Activated CD4-positive, alpha-beta T cell treated with anti-CD3 and anti-CD28 coated beads for 24 hours (primary cell): ENCODE measurements at places on chromosomes 12 and 14.

- no peak for DNase-seq
These were observed 107.0 kb upstream of the PRICKLE1 start for GRCh38 chr12:42696406-42697149.

DNA sequence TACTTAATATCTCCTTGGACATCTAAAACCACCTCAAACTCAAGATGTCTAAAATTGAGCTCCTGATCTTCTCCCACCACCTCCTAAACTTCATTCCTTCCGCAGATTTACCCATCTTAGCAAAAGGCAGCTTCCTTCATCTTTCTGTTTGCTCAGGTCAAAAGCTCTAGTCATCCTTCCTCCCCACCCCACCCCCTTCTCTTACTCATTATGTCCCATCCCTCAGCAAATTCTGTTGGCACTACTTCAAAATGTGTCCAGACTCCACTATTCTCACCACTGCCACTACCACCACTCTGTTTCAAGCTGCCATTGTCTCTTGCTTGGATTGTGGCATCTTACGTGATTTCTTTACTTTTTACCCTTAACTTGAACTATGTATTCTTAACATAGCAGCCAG is 59.2 kb upstream of the ZDHHC17 start:
- DNase-seq, result no peak

DNA sequence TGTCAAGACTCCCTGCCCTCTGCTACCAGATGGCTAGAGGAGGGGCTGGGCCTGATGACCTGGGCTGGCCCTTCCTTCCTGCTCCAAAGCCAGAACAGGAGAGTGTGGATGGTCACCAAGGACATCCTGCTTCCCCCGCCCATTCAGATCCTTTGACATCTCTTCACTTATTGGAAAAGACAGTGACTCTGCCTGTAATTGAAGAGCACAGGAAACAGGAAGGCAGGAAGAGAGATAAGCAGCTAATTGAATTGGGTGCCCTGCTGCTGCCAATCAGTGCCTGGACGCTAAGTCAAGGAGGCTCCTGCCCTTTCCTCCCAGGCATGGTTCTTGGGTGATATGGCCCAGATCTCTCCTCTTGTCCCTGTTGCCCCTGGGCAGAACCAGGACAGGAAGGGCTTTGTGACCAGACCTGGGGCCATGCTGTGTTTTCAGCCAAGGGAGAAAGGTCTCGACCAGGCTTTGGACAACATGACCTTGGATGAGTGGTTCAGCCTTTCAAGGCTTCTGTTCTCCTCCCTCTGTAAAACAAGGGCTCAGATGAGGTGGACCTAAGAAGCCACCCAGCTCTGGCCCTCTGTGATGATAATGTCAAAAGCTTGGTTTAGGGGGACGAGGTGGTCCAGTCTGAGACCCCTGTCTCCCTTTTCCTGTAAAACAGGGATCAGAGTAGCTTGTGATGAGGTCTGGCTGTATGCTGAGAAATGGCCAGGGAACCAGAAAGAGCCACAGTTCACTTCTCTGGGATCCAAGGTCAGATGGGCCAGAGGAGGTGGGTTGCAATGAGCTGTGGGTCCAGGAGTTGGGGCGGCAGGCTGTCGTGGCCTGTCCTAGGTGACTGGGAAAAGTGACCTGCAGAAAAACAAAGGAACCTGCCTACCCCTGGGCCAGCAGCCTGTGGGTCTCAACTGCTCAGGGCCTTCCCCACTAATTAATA is 38.8 kb downstream of the FAM222A start:
- no peak for DNase-seq

- no peak for DNase-seq
These were observed 28.6 kb downstream of the PACS2 start for GRCh38 chr14:105343194-105343593.

GRCh38 chr12:9736936-9737705 is 4.2 kb upstream of the CLECL1 start:
- DNase-seq, result no peak

DNA sequence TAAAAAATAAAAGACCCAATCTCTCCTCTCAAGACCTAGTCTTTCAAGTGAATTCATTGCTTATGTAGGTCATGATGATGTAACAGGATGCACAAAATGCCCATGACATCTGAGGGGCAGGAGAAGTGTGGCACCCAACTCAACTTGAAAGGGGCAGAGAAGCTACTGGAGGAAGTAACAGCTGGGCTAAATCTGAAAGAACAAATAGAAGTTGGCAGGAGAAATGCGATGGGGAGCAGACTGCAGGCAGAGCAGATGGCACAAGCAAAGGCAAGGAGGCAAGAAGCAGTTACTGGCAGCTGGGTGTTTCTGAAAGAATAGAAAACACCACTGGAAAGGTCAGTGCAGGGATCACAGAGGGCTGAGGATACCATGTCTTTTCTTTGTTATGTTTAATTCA is 14.6 kb downstream of the SLC38A4 start:
- DNase-seq, result no peak

DNA sequence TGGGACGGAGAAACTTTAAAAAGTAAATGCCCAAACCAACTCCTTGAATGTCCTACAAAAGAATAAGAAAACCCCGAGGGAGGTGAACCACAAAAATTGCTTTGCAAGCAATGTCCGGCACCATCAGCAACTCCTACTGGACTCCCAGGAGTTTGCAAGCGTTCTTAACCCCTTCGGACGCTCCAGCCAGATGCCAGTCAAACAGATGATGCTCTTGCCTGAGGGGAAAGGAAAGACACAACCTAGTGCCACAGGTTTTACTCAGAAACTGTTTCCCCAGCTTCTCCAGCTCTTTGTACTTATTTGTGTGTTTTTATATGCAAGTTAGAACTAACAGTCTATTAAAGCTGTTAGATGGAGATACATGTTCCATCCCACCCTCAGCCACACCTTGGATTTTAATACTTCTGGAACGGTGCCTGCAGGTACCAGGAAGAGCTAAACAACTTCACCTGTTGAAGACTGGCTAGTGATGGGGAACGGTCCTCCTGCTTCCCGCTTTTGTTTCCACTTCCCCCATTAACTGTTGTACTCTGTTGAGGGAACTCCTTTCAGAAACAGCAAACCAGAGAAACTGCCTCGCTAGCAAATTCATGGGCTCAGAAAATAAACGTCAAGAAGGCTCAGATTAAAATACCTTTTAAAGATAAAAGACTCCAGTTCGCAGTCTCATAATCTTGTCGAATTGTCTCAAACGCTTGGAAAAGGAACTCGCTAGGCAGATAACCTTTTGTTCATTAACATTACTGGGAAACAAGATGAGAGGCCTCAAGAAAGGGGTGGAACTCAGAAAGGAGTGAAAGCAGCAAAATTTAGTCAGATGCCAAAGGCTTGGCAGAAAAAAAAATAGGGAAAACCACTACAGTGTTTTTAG is 1.1 kb upstream of the FERMT2 start:
- DNase-seq, result no peak

DNA sequence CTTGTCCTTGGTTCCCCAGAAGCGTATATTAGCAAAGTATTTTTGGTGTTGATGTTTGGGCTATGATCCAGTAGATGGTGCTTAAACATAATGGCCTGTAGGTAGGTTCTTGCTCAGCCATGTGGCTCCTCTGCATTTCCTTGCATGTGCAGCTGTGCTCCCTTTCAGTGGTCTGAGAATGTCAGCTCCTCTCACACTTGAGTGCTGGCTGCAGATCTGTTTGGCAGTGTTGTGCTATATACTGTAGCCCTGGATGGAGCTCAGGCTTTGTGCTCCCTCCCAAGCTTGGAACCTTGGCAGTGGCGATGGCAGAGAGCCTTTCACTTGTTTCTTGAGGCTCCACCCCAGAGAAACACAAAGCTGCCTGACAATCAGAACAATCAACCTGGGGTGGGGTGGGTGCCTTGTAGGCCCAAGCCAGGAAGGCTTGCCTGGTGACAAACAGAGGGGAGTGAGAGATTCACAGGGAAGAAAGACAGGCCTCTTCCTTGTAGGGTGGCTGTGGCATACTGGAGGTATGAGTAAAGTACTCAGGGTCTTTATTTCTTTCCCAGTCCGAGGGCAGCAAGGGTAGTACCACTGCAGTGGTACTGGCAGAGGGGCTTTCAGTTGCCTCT is 255.3 kb downstream of the RAD51B start:
- no peak for DNase-seq

DNA sequence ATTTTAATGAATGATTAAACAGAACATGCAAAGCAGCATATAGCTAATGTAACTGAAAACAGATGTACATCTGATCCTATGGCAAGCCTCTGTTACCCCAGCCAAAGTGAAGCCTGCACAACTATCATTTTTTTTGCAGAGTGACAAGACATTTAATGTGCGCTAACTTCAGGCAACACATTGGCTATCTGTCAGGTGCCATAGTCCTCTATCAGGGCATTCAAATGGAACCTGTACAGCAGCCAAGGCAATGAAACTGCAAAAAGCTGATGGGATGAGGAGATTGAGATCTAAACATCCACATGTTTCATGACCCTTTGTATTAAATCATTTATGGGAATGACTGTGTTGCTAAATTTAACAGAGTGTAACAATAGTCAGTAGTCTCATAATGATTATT is 1088.5 kb upstream of the TMEM132C start:
- no peak for DNase-seq

DNA sequence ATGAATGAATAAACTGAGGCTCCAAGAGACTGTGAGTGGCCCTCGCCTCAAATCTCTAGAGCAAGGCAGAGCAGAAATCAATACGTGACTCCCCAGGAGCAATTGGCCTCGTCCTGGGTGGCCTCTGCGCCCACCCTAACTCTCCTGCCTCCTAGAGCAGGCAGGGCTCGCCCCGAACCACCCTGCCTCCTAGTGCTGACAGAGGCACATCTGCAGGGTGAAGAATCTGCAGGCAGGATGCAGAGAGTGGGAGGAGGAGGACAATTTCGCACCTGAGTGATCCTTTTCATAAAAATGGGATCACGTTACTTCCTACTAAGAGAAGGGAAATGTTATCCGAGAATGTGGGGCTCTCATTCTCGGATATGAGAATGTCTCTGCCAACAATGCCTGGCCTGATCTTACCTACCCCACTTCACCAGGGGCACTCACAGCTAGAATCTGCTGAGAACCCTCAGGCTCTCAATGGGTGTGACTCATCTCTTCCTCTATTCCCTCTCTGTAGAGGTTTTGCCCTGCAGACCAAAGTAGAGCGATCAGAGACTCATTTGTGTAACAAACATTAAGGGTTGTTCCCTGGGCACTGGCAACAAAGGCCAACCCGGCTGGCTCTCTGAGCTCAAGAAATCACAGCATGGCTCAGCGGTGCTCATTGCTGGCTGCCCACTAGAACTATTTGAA is 61.7 kb upstream of the BCL2L14 start:
- peak; percentile 43 for DNase-seq

DNA sequence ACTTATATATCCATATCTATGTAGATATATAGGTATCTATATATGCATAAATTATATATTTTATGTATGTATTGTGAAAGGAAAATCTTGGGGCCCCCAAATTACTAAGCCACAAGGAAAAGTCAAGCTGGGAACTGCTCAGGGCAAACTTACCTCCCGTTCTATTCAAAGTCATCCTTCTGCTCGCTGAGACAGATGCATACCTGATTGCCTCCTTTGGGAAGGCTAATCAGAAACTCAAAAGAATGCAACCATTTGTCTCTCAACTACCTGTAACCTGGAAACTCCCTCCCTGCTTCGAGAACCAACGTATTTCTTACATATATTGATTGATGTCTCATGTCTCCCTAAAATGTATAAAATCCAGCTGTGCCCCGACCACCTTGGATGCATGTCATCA is 58.8 kb upstream of the C14orf132 start:
- DNase-seq, result no peak

- no peak for DNase-seq
These were observed 32.7 kb downstream of the CPM start for GRCh38 chr12:68900241-68900640.

GRCh38 chr12:2583091-2583497 is 211.7 kb upstream of the FKBP4 start:
- DNase-seq, result peak; percentile 54

- DNase-seq, result no peak
These were observed 9.1 kb downstream of the TMEM233 start for GRCh38 chr12:119602734-119603094.

DNA sequence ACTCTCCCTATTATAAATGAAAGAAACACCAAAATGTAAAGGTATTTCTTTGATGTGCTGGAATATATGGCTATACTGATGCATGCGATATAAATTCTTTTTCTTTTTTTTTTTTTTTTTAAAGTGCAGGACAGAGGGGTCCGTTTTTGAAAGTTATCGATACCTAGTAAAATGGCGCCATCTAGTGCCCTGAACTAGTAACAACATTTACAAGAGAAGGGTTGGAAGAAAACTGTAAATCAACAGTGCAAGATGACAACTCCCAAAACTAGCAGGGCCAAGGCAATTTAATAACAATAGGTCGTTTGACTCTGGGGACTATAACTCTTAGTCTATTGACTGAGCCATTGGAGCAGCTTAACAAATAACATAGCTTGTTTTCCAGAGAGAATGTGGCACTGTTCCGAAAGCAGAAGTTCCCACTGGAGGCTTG is 137.7 kb downstream of the SPTSSA start:
- no peak for DNase-seq

DNA sequence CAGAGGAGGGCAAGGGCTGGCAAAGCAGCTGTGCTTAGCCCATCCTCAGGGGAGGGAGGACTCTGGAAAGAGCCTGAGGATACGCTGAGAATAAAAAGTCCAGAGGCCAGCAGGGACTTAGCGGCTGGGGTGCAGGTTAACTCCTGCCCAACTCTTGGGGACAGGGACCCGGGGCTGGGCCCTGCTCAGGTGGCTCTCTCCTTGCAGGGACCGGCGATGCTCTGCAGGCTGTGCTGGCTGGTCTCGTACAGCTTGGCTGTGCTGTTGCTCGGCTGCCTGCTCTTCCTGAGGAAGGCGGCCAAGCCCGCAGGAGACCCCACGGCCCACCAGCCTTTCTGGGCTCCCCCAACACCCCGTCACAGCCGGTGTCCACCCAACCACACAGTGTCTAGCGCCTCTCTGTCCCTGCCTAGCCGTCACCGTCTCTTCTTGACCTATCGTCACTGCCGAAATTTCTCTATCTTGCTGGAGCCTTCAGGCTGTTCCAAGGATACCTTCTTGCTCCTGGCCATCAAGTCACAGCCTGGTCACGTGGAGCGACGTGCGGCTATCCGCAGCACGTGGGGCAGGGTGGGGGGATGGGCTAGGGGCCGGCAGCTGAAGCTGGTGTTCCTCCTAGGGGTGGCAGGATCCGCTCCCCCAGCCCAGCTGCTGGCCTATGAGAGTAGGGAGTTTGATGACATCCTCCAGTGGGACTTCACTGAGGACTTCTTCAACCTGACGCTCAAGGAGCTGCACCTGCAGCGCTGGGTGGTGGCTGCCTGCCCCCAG is 2.8 kb downstream of the B3GNT4 start:
- DNase-seq, result no peak

GRCh38 chr14:52553002-52553670 is 500 bp downstream of the GPR137C start:
- DNase-seq, result peak; percentile 8

- DNase-seq, result no peak
These were observed 239.2 kb downstream of the BCL11B start for GRCh38 chr14:99032759-99033158.
